Stimulated activated CD8-positive, alpha-beta memory T cell treated with anti-CD3 and anti-CD28 coated beads, Interleukin-15, amount 100 ng/mL, for 4 hours (primary cell): ENCODE measurements at places on chromosomes 4 and X.

- no peak for DNase-seq
These were observed 125.1 kb upstream of the FRG1 start for GRCh38 chr4:189815404-189816192.

GRCh38 chr4:74733756-74734155, 60.6 kb downstream of the BTC start:
- no peak for DNase-seq

DNA sequence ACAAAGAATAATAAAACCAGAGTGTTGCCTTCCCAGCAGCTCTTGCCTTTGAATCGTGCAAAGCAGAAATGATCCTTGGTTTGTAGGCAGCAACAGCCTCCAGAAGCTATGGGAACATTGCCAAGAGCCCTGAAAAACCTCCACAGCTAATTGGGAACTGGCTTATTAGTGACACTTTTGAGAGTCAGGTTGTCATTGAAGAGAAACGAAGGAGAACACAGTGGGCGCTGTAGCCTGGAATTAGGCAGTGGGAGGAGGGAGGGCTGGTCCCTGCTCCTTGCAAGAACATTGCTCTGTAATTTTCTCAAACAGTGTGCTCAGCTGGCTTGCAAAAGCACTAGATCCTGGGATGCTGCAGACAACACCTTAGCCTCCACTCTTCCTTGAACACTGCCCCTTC, 331.5 kb upstream of the EMCN start:
- no peak for DNase-seq

DNA sequence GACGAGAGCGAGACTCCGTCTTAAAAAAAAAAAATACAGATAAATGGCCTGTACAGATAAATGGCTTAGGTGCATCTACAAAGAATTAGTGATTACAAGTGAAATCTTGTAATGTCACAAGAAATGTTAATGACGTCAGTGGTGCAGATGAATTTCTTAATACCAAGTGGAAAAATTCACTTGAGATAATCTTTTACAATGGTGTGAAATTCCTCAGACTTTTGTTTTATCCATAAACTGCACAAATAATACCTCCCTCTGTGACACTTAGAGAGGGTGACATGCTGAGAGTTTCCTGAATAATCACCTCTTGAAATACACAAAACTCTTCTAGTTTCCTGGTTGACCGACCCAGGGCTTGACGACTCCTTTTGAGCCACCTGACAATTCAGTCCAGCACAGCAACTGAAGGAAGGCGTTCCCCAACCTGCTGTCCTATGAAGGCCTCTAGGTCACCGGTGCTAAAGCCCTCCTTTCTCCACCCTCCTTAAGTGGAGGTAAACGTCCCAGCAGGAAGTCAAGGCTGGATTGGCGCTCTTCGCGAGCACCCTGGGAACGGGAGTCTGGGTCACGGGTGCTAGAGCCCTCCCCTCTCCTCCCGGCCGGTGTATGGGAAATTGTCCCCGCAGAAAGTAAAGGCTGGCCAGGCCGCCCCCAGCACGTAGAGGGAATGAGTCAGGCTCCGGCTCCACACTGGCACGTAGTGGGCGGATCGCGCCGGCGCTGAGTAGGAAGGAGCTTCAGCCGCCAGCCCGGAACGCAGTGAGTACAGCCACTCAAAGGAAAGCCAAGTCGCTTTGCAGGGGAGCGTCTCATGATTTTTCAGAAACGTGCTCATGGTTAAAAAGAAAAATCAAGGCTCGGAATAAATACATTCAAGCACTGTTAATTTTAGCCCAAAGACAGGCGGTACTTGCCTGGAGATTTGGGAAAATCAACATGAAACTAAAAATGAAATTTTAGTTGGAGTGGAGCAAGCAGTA, at the start of gene TMEM144:
TSS of gene TMEM144 (plus strand) at position 662 of the 983 bp plus-strand sequence. CDS start 2,182 bp downstream, outside the sequence.
- DNase-seq = peak; percentile 2

- no peak for DNase-seq
These were observed 115.8 kb downstream of the NAA11 start for GRCh38 chr4:79209822-79210635.

- no peak for DNase-seq
These were observed 31.8 kb downstream of the WDR1 start for GRCh38 chr4:10084651-10085358.

DNA sequence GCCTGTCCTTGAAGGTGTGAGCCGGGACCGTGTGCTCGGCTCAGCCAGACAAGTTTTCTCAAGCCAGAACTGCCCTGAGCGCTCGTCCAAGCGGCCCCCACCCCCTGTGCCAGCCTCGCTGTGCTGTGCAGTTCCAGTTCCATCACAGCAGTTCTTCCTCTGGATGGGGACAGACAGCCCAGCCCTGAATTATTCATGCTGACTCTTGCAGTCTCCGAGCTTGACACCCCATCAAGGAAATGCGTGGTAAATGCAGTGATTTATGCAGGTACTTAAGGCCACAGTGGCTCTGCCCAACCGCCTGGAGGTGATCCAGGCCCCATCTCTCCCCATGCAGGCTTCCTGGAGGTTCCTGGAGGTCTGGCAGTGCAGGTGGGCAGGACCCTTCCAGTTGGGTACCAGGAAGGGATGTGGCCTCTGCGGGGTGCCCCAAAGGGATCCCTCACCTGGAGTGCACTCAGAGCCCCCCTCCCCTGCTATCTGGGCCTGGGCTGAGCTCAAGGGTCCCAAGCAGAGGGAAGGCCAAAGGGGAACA, 44.8 kb upstream of the HMX1 start:
- no peak for DNase-seq

DNA sequence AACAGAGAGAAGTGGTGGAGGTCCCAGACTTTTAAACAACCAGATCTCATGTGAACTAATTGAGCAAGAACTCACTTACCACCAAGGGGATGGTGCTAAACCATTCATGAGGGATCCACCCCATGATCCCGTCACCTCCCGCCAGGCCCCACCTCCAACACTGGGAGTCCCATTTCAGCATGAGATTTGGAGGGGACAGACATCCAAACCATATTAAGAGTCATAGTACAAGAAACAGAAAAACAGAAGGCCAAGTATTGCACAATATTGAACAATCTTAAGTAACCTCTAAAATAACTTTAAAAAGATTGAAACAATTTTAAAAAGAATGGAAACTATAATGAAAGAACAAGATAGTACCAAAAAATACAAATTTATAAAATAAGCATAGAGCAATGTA, 110.0 kb downstream of the CBR4 start:
- DNase-seq = no peak

DNA sequence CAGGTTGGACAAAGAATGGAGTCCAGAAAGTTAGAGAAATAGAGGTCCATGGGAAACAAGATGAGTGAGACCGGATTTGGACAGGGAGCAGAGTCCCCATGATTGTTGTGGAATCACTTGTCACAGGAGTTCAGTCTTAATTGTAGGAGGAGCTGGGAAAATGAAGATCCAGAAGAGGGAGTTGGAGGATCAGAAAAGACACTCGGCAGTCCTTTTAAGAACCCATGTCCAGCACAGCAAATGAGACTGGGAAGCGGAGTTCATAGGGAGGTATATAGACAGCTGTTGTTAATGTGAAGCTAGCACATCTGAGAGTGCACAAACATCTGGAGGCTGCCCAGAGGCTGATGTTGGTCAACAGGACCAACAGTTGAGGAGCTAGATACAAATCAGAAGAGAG, 111.4 kb upstream of the RXFP1 start:
- DNase-seq = no peak

DNA sequence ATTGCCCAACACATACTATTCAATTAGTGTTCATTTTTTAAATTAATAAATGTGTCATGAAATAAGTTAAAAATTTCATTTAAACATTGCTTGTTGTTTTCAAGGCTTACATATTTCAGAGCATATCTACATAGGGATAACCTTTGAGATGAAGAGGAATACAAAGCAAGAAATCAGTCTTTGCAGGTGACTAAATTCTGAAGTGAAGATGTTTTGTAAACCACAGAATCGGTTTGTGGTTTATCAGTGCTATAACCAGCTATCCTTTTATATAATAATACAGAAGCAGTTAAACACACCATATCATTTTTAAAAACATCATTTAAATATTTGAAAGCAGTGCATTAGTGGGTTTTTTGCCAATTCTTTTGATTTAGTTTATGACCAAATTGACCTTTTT, 26.9 kb downstream of the FAM241A start:
- no peak for DNase-seq

GRCh38 chrX:154350429-154351182, 23.8 kb downstream of the FLNA start:
- no peak for DNase-seq

GRCh38 chrX:53088136-53088974, 5.6 kb upstream of the KANTR start:
- peak; percentile 72 for DNase-seq

- no peak for DNase-seq
These were observed 5.2 kb downstream of the TKTL1 start for GRCh38 chrX:154300816-154301215.

GRCh38 chr4:140137671-140138070, 16.3 kb downstream of the MAML3 start:
- DNase-seq = no peak

DNA sequence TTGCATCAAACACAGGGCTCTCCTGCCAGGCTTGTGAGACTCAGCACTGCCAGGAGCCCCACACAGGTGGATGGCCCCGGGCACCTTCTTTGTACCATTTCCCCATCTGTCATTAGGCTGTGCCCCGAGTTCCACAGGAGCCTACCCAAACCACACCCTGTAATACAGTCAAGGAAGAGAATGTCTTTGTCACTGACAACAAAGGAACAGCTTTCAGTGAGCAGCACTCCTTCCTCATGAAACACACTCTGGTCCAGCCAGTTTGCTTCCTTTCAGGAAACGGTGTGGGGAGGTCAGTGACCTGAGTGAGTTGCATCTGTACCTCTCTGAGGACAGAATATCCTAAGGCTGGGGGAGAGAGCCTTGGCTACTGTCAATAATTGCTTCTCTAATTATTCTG, 53.7 kb downstream of the LNX1 start:
- no peak for DNase-seq

DNA sequence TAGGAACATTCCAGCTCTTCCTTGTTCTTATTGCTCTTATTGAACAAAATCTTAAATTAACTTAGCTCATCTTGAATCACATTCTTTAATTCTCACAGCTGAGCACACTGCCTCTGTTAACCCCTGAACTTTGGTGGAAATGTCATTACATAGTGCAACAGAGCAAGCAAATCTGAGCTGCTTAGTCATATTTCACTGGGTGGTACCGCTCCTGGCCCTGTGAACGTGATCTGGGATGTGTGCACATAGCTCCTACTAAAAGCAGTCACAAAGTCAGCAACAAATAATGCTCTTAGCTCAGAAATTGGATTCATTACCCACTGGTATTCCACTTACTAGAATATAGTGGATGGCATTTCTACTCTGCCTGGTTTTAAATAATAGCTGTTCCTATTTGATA, 27.9 kb downstream of the ARHGEF6 start:
- DNase-seq = no peak

DNA sequence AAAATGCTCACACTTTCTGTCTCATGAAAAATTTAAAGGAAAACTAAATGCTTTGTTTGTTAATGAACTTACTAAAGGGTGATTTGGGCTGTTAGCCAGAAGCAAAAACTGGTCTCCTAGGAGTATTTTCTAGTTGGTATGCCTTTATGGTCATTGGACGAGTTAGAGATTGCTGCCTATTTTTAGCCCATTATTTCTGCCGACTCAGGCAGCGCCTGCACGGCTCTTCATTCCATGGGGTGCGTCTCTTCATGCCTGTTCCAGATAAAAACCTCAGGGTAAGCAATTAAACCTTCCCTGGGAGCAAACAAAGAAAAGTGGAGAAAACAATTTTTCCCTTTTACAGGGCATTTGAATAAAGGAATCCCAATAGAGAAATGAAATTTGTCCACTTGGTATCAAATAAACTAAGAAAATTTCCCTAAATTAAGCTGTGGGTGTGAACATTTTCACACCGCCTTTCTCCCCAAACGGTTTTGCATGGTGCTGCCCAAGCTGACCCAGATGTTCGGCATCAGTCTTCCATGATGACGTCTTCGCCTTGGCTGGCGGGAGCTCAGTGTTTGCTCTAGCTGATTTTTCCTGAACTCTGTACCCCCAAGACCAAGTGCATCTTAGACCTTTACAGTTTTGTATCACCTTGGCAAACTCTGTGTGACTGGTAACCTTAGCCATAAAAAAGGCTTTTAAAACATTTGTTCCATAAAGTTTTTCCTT, 61.7 kb upstream of the ADGRG2 start:
- no peak for DNase-seq

- DNase-seq = no peak
These were observed 154.5 kb upstream of the QRFPR start for GRCh38 chr4:121535351-121535750.

- no peak for DNase-seq
These were observed 154.8 kb upstream of the RAPGEF2 start for GRCh38 chr4:158948071-158948470.

DNA sequence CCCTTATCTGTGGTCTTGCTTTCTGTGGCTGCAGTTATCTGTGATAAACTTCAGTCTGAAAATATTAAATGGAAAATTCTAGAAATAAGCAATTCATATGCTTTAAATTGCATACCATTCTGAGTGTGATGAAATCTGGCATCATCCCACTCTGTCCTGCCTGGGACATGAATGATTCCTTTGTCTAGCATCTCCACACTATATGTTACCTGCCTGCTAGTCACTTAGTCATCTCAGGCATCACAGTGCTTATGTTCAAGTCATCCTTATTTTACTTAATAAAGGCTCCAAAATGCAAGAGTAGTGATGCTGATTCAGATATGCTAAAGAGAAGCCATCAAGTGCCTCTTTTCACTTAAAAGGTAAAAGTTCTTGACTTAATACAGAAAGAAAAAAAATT, 14.3 kb upstream of the RAB9B start:
- DNase-seq = no peak

DNA sequence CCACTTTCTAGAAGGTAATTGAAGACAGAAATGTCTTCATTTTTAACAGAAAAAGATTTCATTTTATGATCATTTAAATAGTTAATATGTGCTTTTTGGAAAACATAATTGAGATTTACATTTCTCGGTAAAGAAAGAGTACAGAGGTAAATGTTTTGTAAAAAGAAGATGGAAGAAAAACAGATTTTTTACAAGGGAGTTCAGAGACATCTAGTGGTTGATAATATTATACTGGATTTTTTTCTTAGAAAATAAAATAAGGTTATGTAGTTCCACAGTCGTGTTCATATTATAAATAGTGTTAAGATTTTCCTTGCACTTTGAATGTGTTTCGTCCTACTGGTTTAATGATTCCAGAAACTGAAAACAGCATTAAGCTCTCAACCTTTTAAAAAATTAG, 60.6 kb downstream of the SMARCA1 start:
- no peak for DNase-seq

- no peak for DNase-seq
These were observed 3.4 kb downstream of the ZNF81 start for GRCh38 chrX:47840111-47840510.

GRCh38 chrX:65688403-65688871, 21.0 kb downstream of the MSN start:
- no peak for DNase-seq

DNA sequence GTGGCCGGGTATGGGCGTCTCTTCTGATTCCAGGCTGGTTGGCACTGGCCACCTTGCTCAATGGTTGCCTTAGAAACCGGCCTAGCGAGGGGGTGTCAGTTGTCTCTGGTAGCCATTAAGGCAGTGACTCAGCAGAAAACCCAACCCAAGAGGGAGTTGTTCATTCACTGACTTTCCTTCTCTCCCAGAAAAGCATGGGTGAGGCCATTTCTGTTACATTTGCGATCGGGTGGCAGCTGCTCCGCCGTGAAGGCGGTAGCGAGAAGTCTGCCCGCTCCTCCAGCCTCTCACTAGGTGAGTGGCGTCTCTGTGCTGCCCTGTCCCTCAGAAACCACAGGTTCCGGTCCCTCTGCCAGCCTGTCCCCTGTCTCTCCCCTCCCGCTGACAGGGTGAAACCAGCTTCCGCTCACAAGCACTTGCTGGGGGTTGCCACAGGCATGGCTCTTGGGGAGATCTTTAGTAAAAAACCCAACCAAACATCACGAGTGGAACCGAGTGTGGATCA, 17.4 kb downstream of the IRAK1 start:
- DNase-seq = peak; percentile 32

- no peak for DNase-seq
These were observed 22.2 kb downstream of the GPAT3 start for GRCh38 chr4:83558059-83558653.
